ENCODE measurements at places on chromosomes 5 and 9. TPM values are rescaled to one million over a fixed set of nuclear protein-coding genes. Genes with fewer than 3 reads are reported as not detected.

The FOXD4L4 gene
- total RNA-seq: 0.51 TPM

The CDC14B gene
- total RNA-seq: 24.8 TPM

The DIPK1B gene
- total RNA-seq: 40.8 TPM

The RXRA gene
- total RNA-seq: 66.9 TPM

The PARP8 gene
- 19.6 TPM for total RNA-seq

The PCDHA1 gene
- total RNA-seq: not detected

The LCN1 gene
- not detected for total RNA-seq

The RBM27 gene
- total RNA-seq: 19.8 TPM

The C5orf52 gene
- total RNA-seq: not detected
